ENCODE measurements at places on chromosomes 1 and 21. TPM values are rescaled to one million over a fixed set of nuclear protein-coding genes. Genes with fewer than 3 reads are reported as not detected.
A peak's percentile ranks its signal among the peaks of the same experiment; 100 is the strongest.

GRCh38 chr21:29231756-29232529 is 66.8 kb upstream of the BACH1 start:
- no peak for DNase-seq

Gene SNRPE
- 151 TPM for total RNA-seq

DNA sequence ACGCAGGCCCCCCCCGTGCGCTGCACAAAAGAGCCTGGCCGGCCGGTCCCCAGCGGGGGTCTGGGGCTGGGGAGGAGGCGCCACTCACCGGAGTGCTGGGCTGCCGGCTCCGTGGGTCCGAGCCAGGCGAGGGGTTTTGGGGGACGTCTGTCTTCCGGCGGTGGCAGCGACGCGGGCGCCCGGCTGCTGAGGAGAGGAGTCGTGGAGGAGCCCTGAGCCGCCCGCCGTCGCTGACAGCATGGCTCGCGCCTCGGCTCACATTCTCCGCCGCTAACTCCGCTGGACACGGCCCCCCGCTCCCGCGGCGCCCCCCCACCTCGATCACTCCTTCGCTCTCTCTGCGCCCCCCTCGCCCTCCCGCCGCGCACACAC is 649 bp downstream of the AHDC1 start:
- DNase-seq: no peak

Gene KCNE1
- 1.4 TPM for total RNA-seq

GRCh38 chr1:32997381-32997891 is 32.8 kb upstream of the RNF19B start:
- no peak for DNase-seq

DNA sequence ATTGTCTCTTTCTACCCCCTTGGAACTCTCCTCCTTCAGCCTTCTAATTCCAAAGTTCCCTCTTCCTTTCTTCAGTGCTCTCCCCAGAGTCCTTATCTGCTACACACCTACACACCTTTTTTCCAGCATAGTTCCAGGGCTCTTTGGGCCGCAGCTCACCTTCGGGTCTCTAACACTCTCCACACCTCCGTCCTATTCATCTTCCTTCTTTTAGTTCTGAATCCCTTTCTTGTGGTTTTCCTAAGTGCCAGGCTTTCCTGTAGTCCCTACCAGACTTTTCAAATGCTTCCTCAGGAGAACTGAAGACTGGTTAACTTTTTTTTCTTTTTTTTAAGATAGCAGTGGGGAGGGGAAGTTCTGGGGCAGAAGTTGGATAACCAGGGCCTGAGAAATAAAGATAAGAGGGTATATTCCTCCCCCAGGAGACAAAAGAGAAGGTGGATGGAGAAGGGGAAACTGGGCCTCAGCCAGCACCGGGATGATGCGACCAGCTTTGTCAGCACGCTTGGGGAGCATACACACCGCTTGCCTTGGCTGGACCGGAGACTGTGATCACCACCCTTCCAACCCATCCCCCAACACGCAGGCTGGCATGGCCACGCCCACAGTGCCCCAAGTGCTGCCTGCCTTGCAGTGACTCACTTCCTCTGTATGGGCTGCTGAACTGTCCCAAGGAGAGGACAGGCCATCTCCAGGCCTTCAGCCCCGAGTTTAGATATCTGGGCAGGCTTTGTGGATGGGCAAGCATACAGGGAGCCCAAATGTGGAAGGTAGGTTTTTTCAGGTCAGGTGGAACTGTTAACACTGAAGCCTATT is 2.5 kb upstream of the CERS2 start:
- peak; percentile 58 for DNase-seq

DNA sequence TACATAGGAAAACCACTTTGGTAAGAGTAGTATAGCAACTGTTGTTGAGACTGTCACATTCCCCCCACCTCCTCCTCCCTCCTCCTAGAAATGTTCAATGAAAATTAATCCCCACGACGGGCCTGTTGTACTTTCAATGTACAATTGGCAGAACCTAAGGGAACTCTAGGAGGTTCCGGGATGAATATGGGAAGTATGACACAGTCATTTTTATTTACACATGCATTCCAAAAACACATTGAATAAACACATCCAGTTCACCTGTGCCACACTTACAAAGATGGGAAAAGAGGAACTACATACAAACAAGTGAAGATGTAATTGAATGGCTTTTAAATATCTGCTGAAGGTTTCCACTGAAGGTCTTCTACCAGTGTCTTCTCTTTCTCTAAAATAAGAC is 144.4 kb upstream of the NBPF11 start:
- DNase-seq: no peak

- no peak for DNase-seq
These were observed 13.9 kb downstream of the HLX start for GRCh38 chr1:220892997-220893700.

DNA sequence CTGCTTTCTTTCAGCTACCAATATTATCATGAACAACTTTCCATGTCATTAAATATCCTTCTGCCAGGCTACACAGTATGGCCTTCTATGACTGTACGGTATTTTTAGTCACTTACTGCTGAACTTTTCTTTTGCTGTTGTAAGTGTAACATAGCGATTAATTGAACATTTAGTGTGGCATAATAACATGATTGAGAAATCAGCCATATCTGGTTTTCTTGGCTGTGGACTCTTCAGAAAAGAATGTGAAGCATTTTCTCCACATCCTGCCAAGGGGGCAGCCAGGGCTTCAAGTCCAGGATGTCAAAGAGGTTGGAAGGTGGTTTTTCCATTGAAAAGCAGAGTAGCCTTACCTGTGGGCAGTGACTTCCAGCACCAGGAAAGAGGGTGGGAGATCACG is 8.8 kb upstream of the AHCYL1 start:
- DNase-seq: no peak

- DNase-seq: no peak
These were observed 44.7 kb upstream of the LRRC7 start for GRCh38 chr1:69523032-69523431.

Gene SPRR5
- total RNA-seq: not detected

Gene SH3D21
- total RNA-seq: 22.6 TPM

Gene GPA33
- 0.30 TPM for total RNA-seq
